ENCODE measurements at places on chromosomes 6 and 20. TPM values are rescaled to one million over a fixed set of nuclear protein-coding genes. Genes with fewer than 3 reads are reported as not detected.

Gene SUMO4
- total RNA-seq: 1.8 TPM

- no peak for DNase-seq
These were observed 164.7 kb upstream of the RIMS1 start for GRCh38 chr6:71721642-71722041.

Gene ERVFRD-1
- not detected for total RNA-seq

- DNase-seq: no peak
These were observed 89.9 kb upstream of the SYNDIG1 start for GRCh38 chr20:24379484-24379927.

GRCh38 chr6:95578106-95578410 is 723 bp downstream of the MANEA start:
- DNase-seq: no peak

- no peak for DNase-seq
These were observed 24.2 kb downstream of the NEDD9 start for GRCh38 chr6:11208267-11208666.

GRCh38 chr6:143376861-143377260 is 73.6 kb downstream of the ADAT2 start:
- DNase-seq: no peak

- DNase-seq: no peak
These were observed 270.4 kb upstream of the JARID2 start for GRCh38 chr6:14975471-14975817.

- DNase-seq: no peak
These were observed 20.1 kb upstream of the EMILIN3 start for GRCh38 chr20:41386502-41387427.

- DNase-seq: peak; percentile 39
These were observed 1.6 kb downstream of the CPXM1 start for GRCh38 chr20:2798814-2799213.

GRCh38 chr6:18436341-18436740 is 49.2 kb downstream of the RNF144B start:
- DNase-seq: no peak

DNA sequence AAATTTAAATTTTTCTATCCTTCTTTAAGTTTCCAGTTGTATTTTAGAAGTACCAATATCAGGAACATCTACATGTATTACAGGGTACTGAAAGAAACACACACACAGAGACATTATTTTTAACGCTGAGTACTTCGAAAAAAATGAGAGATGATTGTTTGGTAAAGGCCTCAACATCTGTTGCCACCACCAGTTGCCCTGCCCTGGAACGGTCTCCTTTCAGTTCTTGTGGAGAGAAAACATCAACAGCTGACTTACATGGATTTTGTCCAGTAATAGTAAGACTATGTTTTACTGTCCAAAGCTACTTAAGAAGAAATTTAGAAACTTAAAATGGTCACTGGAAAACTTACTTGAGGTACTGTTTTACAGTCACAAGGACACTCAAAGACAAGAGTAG is 16.7 kb downstream of the HMGCLL1 start:
- no peak for DNase-seq

DNA sequence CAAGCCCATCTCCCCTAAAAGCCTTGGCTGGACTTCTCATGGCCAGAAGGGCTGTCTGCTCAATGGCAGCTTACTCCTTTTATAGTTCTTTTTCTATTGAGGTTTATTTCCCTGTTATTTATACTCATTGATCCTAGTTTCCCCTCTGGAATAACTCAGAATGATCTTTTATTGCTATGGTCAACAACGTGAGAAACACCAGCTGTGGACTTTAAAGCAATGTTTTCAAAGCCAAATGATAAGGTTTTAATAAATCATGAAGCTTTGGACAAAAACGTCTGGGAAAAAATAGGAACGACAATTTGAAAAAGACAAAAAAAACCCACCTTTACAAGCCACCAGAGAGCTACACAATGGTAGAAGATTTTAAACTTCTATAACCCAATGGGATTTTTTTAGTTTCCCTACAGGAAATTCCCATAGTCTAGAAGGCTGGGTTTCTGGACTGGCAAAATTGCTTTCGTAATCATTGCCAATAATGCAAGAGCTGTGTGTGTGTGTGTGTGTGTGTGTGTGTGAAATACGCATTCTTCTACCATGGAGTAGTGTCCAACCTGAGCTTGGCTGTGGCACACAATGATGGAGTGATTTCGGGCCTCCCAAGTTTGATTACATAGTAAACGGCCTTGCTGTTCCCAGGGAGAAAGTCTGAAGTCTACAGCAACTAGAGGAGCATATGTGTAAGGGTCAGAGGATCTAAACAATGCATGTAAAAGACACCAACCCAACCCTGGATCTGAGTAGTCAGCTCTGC is 396.0 kb downstream of the SYNE1 start:
- DNase-seq: no peak

Gene CALHM6
- not detected for total RNA-seq

GRCh38 chr6:13538600-13538999 is 35.8 kb upstream of the SIRT5 start:
- no peak for DNase-seq

- no peak for DNase-seq
These were observed 47.6 kb upstream of the NOTCH4 start for GRCh38 chr6:32271429-32271828.

- DNase-seq: no peak
These were observed 213.8 kb upstream of the CST7 start for GRCh38 chr20:24735263-24735662.

Gene DDAH2
- 99.6 TPM for total RNA-seq

Gene CEP85L
- 3.0 TPM for total RNA-seq

Gene LYRM2
- total RNA-seq: 16.7 TPM

DNA sequence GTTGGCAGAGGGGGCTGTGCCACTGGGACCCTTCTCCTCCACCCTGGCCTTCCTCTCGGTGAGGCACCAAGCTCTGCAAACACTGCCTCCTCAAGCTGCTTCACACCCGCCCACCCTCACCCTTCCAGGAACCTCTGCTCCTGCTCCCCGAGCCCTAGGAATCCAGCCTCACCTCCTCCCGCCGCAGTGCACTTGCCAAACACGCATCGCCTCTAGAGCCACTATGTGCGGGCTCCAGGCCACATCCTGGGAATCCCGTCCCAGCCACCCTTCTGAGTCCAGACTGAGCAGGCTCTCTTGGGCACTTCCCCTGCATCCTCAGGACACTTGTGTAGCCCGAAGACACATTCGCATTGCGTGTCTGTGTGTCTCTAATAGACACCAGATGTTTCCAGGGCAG is 18.5 kb downstream of the PSMG4 start:
- DNase-seq: no peak

- DNase-seq: no peak
These were observed 20.7 kb upstream of the ZNF76 start for GRCh38 chr6:35238843-35239289.

- no peak for DNase-seq
These were observed 27.1 kb downstream of the AGPAT4 start for GRCh38 chr6:161246725-161247124.

DNA sequence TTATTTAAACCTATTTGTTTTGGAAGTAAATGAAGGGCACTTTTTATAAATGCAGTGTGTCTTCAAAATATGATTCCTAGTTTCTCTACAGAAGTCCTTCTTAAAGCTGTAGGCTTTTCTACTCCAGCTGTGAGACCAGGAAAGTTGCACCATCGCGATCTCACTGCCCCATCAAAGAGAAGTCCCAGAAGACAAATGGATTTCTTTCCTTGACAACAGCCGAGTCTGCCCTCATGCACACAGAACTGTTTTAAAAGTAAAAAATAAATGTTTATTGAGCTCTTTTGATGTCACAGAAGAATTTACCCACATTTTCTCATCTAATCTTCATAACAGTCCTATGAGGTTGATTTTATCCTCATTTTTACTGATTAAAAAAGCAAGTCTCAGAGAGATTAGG is 324.4 kb upstream of the NT5E start:
- no peak for DNase-seq

DNA sequence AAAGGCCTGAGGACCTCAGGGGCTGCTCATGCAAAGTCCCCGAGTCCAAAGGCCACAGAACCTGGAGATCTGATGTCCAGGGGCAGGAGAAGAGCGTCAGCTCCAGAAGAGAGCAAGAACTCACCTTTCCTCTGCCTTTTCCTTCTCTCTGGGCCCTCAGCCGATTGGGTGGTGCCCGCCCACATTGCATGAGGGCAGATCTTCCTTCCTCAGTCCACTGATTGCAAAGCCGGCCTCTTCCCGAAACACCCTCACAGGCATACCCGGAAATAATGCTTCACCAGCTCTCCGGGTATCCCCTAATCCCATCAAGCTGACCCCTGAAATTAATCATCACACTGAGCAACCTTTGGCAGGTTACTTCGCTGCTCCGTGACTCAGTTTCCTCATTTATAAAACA is 33.4 kb downstream of the SPDEF start:
- no peak for DNase-seq

- no peak for DNase-seq
These were observed 43.6 kb downstream of the NCOA7 start for GRCh38 chr6:125834348-125834747.

GRCh38 chr6:148700047-148700715 is 46.6 kb upstream of the UST start:
- DNase-seq: no peak

Gene GPSM3
- 10.4 TPM for total RNA-seq

DNA sequence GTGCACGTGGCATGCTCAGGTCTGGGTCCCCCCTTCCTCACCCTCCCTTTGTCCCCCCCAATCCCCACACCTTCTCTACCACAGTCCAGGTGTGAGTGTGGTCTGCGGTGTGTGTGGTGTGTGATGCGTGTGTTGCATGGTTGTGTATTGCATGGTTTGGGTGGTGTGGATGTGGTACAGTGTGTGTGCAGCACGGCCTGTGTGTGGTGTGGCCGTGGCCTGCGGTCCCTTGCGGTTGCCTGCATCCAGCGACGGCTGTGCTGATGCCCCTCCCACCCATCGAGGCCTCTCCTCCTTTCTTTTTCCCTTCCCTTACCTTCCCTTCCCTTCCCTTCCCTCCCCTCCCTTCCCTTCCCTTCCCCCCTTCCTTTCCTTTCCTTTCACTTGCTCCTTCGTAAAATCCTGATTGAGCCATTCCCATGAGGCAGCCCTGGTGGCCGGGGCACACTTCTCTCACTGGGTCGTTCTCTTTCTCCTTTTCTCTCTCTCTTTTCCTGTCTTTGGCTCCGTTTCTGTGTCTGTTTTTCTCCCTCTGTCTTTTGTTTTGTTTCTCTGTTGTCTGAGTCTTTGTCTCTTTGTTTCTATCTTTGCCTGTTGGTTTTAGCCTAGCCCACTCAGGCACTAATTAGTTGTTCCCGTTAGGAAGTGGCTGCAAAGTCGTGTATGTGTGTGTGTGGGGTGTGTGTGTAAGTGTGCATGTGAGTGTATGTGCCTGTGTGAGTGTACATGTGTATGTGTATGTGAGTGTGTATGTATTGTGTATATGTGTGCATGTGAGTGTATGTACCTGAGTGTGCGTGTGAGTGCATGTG is 65.7 kb downstream of the SRC start:
- DNase-seq: no peak

Gene SNAP25
- total RNA-seq: not detected

Gene CYP21A2
- total RNA-seq: not detected

GRCh38 chr6:134357022-134357487 is 39.1 kb upstream of the SGK1 start:
- DNase-seq: no peak

DNA sequence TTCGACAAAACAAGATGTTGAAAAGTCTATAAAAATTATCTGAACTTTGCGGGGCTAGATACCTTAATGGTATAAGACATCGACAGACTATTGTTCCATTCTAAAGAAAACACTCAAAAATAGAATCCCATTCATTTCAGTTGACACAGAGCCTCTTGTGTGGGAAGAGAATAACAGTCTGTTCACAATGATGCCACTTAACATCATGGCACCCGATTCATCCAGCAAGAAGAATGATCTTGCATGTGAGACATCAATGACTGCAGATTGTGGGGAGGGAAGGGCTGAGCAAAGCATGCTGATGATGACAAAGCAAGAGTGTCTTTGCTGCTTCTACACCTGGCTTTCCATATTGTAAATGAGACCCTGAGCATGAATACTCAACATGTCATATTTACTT is 49.7 kb upstream of the ARMH2 start:
- no peak for DNase-seq

DNA sequence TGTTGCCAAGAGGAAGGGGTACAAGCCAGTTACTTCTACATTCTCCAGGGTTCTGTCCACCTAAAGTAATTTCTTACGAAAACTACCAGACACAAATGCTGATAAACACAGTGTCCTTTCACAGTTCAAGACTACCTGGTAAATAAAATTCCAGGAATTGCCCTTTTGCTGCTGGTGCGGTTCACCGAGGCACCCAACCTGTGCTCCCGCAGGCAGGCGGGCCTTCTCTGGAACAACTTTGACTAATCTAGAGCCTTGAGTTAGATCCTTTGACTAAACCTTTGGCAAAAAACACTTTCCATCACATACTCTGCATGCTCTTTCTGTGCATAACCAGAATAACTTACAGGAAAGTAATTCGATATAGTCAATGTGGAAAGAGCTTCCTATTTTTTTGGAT is 107.0 kb downstream of the HUS1B start:
- no peak for DNase-seq

- no peak for DNase-seq
These were observed 395.3 kb downstream of the TBC1D32 start for GRCh38 chr6:120938876-120939472.

Gene NKAPL
- total RNA-seq: not detected

Gene TGM3
- total RNA-seq: not detected

DNA sequence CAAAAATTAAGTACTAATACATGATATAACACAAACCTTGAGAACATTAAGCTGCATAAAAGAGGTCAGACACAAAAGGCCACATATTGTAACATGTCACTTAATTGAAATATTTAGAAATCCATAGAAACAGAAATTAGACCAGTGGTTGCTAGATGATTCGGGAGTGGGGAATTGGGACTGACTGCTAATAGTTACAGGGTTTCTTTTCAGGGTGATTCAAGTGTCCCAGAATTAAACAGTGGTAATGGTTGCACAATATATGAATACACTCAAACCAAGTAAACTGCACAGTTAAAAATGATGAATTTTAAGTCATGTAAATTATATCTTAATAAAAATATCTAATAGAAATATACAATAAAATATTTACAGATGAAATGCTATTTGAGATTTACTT is 174.5 kb downstream of the WDR27 start:
- DNase-seq: no peak

GRCh38 chr6:166850677-166851076 is 105.7 kb downstream of the RNASET2 start:
- DNase-seq: no peak

- no peak for DNase-seq
These were observed 4.0 kb downstream of the HUS1B start for GRCh38 chr6:652865-653264.

- no peak for DNase-seq
These were observed 199.3 kb downstream of the TENT5A start for GRCh38 chr6:81553216-81553615.

- no peak for DNase-seq
These were observed 768.1 kb downstream of the KIF16B start for GRCh38 chr20:15805154-15805553.

- no peak for DNase-seq
These were observed 916.0 kb upstream of the EYS start for GRCh38 chr6:66623050-66623449.

GRCh38 chr20:50029697-50030461 is 47.1 kb downstream of the SNAI1 start:
- peak; percentile 63 for DNase-seq

GRCh38 chr6:24664046-24664987 is 2.4 kb downstream of the TDP2 start:
- DNase-seq: no peak

Gene TMC2
- total RNA-seq: not detected

- no peak for DNase-seq
These were observed 103.6 kb downstream of the PHF3 start for GRCh38 chr6:63739094-63739687.

Gene FAM184A
- 0.85 TPM for total RNA-seq

- DNase-seq: no peak
These were observed 11.1 kb upstream of the EXOC2 start for GRCh38 chr6:704046-704445.
